ENCODE measurements at places on chromosomes 7 and 10.

GRCh38 chr7:99211241-99211602 lies 3.3 kb upstream of the KPNA7 start:
- no peak for DNase-seq

GRCh38 chr10:92846854-92847201 lies 1.5 kb upstream of the EXOC6 start:
- DNase-seq = no peak

GRCh38 chr10:77332256-77332655 lies 305.4 kb downstream of the KCNMA1 start:
- no peak for DNase-seq

GRCh38 chr7:105874055-105874454 lies 2.3 kb downstream of the ATXN7L1 start:
- no peak for DNase-seq

- DNase-seq = no peak
These were observed 27.0 kb upstream of the ZPBP start for GRCh38 chr7:50119815-50120637.

All from inflammatory macrophage treated with lipopolysaccharide for 4 hours (primary cell).